ENCODE measurements at places on chromosomes 5 and 9.

DNA sequence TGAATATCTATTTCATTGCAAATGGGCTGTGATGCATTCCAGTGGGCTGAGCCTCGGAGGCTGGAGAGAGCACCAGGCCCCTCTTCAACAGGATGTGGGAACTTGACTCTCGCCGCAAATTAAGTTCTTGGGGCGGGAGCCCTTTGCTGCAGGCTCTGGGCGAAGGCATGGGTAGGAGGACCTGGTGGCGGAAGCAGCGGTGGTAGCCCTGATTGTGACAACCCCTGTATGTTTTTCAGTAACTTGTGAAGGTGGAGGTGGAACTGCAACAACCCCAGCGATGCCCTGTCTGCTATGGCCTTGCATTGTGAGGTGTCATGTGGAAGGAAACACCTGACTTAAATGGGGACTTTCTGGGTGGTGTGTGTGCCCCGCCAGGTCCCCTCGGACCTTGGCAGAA lies 9.4 kb downstream of the FYB1 start:
- DNase-seq: no peak

GRCh38 chr5:132230871-132231270 lies 3.2 kb upstream of the P4HA2 start:
- no peak for DNase-seq

DNA sequence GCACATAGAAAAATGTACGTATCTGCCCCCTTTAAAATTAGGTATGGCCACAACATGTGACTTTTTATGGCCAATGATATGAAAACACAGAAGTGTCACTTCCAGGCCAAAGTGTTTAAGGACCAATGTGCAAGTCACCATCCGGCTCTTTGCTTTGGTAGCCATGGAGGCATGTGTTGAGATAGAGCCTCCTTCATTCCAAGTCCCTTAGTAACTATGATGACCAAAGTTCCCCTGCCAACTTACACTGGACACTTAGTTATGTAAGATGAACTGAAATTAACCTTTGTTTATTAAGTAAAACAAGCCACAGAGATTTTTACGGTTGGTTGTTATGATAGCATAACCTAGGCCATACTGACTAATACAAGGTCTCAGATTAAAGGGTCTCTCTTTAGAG lies 51.0 kb downstream of the FBN2 start:
- no peak for DNase-seq

DNA sequence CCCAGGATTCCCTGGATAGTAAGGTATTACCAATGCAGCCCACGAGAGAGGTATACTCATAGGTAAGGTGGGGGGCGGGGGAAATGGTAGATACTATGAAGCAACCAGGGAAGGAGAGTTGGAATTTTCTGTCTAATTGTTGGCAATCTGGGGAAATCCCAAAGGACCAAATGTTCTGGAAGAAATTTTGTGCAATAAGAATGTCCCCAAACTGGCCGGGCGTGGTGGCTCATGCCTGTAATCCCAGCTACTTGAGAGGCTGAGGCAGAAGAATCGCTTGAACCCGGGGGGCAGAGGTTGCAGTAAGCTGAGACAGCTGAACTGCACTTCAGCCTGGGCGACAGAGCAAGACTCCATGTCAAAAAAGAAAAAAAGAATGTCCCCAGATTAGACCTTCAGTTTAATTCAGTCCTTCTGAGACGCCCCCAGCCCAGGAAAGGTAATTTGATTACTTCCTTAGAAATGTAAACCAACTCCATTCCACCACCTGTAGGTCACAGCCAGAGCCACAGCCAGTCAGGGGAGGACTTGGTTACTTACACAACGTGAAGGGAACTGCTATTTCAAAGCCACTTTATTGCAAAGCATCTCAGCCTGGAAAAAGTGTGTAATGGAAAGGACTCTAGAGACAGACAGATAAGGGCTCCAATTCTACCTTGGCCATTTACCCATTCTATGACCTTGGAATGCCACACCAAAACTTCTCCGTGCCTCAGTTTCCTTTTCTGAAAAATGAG lies 50.0 kb upstream of the KLF4 start:
- no peak for DNase-seq

GRCh38 chr5:147464211-147464610 lies 45.7 kb downstream of the DPYSL3 start:
- peak; percentile 33 for DNase-seq

GRCh38 chr9:93899609-93900435 lies 55.3 kb downstream of the BARX1 start:
- no peak for DNase-seq

GRCh38 chr9:116238776-116239340 lies 85.3 kb downstream of the PAPPA start:
- DNase-seq: no peak

GRCh38 chr9:122546196-122546595 lies 6.7 kb upstream of the OR1N2 start:
- no peak for DNase-seq

Data from fibroblast of skin of right quadriceps (primary cell).